ENCODE measurements at places on chromosomes 6 and 20. TPM values are rescaled to one million over a fixed set of nuclear protein-coding genes. Genes with fewer than 3 reads are reported as not detected.
A peak's percentile ranks its signal among the peaks of the same experiment; 100 is the strongest.

DNA sequence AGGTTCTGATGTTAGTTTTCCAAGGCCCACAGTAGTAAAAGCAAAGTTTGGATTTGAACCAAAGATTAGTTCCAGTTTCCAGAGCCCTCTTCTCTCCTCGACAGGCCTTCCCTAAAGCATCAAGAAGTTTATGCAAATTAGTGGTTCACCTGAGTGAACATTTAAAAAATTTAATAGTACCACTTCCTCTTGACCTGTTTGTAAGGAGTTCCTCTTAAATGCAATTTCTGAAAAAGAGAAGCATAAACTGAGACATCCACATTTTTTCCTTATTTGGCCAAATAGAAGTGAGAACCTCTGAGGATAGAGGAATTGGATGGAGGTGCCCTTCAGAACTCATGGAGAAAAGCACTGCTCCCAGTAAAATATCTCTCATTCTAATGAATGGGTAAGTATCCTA is 1.2 kb upstream of the DSE start:
- DNase-seq: no peak

DNA sequence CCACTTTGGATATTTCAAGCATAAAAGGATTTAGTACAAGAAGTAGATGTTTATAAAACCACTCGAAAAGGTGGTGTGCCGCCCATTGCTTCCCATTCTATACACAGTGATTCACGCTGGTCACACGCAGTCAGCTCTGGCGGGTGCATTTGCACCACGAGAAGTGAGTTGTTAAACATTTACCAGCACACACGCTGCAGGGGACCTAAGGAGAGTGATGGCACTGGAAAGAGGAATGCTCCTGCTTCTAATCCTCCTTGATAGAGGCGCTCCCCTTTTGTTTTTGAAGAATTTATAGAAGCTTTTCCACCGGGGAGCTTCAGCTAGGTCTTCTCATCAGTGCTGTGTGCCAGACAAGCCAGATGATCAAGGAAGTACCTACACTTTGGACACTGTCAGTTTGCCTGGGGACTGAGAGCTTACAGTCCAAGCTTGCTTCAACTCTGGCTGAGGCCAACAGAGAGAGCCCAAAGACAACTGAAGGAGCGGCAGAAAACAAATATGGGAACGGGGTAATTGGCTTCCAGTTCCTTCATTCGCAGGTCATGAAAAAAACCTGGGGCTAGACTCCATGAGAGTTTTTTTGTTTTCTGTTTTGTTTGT is 31.2 kb downstream of the MUC22 start:
- DNase-seq: no peak

The RIN2 gene
- total RNA-seq: 42.2 TPM

The FAM210B gene
- 51.6 TPM for total RNA-seq

The DEFB114 gene
- not detected for total RNA-seq

The MCCD1 gene
- total RNA-seq: not detected

DNA sequence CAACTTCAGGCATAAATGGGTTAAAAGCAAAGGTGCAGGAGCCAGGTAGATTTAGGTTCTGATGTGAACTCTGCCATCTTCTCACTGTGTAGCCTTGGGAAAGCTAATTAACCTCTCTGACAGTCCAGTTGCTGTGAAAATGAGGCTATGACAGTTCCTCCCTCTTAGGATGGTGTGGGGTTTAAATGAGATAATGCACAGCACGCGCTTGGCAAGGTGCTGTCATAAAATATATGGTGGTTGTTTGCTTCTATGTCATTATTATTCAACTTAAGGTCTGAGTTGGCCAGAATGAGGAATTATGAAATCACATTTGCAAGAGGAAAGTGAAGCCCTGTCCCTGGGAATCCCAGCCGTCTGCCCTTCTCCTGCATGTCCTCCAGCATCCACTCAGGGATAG is 15.5 kb upstream of the BCAS1 start:
- no peak for DNase-seq

The SLC22A2 gene
- total RNA-seq: not detected

GRCh38 chr6:34695729-34696188 is 808 bp downstream of the ILRUN start:
- DNase-seq: no peak

DNA sequence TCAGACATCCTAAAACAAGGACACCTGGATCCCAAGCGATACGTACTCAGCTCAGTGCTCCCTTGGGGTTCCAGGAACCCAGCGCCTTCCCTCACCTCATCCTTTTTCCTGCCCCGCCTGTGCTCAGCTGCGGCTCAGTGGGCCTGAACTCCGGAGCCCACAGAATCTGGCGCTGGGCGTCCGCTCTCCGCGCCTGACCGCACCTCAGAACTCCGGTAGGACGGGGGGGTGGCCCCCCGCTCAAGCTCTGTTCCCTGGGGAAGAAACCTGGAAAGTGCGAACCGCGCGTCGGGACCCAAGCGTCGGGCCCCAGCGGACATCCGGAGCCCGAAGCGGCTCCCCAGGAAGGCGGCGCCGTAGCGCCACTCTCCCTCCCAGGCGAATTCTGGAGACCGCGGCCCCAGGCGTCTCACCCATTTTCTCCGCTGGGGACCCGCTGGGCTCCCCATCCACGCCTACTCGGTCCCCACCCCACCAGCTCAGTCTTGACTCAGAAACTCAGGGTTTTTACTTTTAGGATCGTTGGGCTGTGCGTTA is 336 bp upstream of the LY6G5C start:
- no peak for DNase-seq

The DEFB124 gene
- not detected for total RNA-seq

DNA sequence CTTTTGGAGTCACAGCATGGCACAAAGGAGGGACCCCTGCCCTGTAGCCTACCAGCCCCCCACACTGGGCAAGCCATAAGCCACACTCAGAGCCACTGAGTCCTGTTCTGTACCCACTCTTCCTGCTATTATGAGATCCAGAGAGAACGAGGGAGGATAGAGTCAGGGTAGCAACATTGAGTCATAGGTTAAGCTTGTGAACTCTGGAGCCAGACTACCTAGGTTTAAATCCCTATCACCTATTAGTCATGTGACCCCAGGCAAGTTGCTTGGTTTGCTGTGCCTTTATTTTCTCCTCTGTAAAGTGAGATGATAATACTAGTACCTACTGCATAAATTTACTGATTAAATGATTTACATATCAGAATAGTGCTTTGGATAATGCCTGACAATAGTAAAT is 540 bp downstream of the CNBD2 start:
- peak; percentile 37 for DNase-seq

DNA sequence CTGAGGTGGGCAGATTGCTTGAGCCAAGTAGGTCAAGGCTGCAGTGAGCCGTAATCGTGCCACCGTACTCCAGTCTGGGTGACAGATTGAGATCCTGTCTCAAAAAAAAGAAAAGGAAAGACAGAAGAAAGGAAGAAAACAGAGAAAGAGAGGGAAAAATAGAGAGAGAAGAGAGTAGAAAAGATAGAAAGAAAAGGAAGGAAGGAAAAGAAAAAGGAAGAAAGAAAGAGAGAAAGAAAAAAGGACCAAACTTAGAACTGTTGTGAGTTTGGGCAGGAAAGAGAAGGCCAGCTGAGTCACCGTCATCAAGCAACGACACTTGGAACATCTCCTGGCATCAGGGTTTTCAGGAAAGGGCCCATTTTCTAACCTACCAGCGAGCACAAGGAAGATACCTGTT is 96.0 kb upstream of the AKAP12 start:
- no peak for DNase-seq

DNA sequence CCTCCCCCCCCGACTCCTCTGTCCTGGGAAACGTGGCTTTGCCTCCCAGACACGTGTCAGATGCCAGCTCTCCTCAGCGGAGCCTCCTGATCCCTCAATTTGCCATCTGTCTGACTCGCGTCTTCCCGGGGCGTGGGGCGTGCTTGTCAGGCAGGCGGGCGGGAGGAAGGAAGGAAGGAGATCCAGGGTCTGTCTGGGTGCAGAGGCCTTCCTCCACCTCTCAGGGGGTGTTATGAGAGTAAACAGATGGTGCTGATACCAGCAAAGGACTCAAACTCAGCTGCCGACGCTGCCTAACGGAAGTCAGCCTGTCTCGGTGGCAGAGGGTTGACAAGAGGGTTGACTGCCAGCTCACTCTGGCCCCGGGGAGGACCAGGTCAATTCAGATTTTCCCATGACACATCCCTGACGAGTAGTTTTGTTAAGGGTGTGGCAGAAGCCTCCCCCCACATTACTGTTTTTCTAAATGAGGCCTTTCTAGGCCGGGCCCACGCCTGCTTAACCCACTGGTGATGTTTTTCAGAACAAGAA is 17.0 kb downstream of the UQCC2 start:
- DNase-seq: peak; percentile 72

DNA sequence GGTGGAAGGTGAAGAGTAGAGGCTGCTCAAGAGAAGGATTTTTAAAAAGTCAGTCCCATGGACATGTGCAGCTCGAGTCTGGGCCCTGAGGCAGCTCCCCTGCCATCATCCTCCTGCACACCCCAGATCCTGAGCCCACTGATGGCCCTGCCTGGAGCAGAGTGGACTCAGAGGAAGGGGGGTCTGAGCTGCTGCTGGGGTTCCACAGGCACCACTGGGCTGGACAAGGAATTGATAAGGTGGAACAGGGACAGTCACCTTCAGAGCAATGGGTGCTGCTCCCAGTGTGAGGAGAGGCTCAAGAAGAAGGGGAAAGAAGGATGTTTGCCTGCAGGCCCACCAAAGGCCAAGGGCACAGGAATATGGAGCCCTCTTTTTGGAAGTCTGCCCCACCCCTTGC is 6.2 kb downstream of the ULBP2 start:
- no peak for DNase-seq

GRCh38 chr20:9457136-9457535 is 57.3 kb upstream of the LAMP5 start:
- no peak for DNase-seq

The RANBP9 gene
- 44.4 TPM for total RNA-seq

The CTAGE9 gene
- not detected for total RNA-seq

The NKX2-4 gene
- total RNA-seq: not detected

DNA sequence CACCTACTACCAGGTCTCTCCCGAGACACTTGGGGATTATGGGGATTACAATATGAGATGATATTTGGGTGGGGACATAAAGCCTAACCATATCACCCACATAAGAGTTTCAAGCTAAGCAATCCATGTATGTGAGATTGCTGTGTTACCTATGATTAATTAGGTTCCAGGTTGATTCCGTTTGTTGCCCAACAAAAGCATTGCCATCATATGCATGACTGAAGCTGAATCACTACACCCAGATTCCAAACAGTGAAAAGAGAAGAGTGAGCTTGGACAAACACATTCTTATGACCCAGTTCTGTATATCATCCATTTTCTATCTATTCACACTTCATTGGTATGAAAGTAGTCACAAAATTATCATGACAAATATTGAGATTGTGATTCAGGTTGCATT is 952.5 kb upstream of the MAN1A1 start:
- DNase-seq: no peak

The SMLR1 gene
- not detected for total RNA-seq

The FOXA2 gene
- not detected for total RNA-seq

Data from mammary epithelial cell (primary cell).